Ovary (tissue), 10 donors: ENCODE measurements at places on chromosomes 2 and 18.

DNA sequence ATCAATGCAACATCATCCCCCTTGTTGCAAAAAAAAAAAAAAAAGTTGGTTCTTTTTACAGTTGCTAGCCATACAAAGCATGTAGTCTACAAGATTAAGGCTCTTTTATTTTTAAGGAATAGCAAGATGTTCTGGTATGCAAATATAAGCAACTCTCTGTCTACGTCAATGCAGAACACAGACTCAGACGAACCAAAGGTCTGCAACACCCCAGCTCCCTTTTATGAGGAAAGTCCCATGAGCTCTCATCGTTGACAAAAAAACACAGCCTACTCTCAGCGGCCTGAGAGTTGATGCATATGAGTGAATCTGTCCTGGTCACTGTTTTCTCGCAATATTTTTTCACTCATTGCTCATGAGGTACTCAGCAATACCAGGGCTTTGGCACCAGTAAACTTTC, 112.9 kb downstream of the STK39 start:
- no peak for DNase-seq

GRCh38 chr2:44983836-44984604, 25.2 kb downstream of the SIX2 start:
- DNase-seq: no peak

DNA sequence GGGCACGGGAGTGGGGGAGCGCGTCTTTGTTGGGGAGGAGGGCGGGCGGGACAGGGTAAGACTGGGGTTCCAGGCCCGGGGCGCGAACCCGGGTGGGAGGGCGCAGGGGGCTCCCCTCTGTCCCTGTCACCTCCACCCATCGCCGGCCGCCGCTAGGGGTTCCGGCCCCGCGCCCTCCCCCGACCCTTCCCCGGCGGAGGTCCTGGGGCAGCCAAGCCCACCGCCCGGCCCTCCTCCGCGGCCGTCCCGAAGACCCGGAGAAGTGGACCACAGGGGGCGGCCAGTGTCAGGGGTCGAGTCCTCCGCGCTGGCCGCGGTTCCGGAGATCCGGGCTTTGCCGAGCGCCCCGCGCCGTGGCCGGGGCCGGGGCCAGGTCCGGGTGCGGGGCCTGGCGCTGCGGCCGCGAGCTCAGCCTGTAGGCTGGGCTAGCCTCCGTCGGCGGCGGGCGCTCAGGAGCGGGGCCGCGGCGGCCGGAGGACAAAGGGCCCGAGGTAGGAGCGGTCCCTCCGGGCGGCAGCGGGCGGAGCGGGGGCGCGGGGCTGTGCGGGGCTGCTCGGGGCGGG, 16.6 kb upstream of the E2F6 start:
- DNase-seq: peak; percentile 69

- no peak for DNase-seq
Observed at GRCh38 chr2:236205867-236206645, 37.9 kb upstream of the GBX2 start.

- no peak for DNase-seq
Observed at GRCh38 chr2:189116087-189116486, 63.5 kb downstream of the COL5A2 start.

DNA sequence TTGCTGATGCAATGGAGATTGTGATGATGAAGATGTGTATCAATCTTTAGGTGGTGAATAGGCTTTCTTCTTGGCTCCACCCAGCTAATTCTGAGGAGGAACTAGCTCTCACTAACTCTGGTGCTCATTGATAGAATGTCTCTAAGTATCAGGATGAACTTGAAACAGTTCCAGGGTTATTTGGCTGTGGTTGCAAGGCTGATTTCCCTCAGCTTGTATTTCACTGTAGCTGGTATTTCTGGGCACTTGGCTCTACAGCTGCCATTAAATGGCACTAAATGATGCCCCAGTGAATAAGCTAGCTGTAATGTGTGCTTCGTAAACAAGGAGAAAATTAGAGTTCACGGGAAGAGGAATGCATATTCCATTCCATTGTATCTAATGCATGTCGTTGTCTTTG, 241.2 kb downstream of the RPIA start:
- DNase-seq: no peak

GRCh38 chr18:55353806-55354205, 234.2 kb downstream of the TCF4 start:
- DNase-seq: no peak

DNA sequence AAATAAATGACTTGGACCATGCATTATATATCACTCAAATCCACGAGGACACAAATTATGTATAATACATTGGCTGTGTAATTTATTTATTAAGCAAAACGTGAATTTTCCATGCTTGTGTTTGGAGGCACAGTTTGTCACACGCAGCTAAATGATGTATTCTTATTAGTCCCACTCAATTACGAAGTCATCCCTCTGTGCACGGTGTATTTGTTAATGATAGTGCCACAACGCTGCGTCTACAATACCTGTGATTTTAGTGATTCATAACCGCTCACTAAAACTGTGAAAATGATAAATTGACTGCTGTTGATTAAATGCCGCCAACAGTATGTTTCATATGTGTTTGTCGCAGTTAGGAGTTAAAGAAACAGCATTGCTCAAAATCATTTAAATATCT, 358.3 kb downstream of the ZNF516 start:
- DNase-seq: no peak

DNA sequence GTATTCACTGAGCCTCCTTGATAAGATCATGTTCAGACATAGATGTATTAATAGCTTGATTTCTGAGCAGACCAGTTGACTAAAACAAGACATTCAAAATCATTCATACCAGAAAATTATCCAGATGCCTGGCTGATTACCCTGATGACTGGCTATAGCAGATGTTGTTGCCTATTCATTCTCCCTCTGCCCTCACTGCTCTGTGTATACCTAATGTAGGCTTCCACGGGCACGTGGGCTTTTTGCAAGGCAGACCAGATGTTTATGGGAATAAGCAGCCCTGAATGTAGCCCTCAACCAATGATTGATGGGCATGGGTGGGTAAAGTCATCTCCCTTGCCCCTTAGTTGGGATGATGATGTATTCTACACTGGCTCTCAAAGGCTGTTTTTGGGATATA, 289.1 kb downstream of the MBD2 start:
- no peak for DNase-seq

GRCh38 chr2:94759211-94759610, 112.0 kb upstream of the TEKT4 start:
- no peak for DNase-seq

- DNase-seq: peak; percentile 40
Observed at GRCh38 chr2:54497763-54498680, 41.9 kb downstream of the SPTBN1 start.

DNA sequence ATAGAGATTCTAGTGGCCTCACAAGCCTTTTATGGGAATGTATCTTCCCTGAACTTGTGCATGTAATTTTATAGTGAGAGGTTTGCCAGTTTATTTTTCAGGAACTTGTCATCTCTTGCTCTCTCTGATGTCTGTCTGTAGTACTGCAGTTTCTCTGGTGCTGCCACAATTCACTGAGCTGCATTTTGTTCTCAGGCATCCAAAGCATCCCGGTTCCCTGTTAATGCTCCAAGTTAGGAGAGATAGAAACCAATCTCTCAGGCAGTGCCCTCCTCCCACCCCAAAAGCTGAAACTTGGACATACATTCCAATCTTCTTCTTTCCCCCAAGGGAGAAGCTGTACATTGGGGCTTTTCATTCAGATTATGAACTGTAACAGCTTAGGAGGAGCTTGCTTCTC, 30.1 kb upstream of the GRB14 start:
- no peak for DNase-seq

DNA sequence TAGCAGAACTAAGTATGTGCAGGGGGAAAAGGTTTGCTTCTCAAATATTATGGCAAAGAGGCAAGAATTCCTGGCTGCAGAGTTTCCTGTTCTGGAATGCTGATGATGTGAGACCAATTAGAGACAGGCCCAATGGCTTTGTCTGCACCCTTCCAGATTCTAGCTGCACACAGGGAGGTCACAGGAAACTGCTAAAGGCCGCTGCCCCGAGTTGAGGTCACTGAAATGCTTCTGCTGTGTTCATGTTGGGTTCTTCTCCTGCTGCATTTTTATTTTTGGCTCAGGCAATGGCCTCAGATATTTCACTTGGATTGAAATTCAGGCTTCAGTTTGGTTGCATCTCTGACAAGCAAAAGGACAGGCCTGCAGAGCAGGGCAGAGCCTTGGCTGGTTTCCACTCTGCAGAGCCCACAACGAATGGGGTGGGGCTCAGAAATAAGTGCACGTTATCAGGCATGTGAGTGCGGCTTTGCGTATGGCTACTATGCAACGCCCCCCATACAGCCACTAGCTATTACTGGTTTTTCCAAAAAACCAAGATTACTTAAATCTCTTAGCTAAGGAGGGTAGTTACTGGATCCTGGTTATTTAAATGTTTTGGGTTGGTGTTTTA, 66.9 kb upstream of the FZD5 start:
- DNase-seq: no peak
